ENCODE measurements at places on chromosomes 5 and 9.

GRCh38 chr9:32384002-32384363, 460 bp upstream of the ACO1 start:
- no peak for DNase-seq

GRCh38 chr5:159951387-159951786, 35.1 kb downstream of the ADRA1B start:
- no peak for DNase-seq

DNA sequence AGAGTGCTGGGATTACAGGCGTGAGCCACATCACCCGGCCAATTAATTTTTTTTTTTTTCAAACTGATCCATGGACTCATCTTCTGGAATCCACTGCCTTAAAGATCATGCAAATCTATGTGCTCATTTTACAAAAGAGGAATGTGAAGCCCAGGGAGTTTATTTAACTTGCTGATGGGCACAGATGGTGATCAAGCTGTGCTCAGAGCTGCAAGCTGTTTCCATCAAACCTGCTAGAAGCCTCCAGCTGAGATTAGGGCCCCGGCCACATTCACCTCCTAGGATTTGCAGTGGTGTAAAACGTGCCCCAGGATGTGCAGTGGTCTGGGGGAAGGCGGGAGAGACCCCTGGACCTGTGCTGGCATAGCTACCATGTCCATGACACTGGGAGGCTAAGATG, 56.1 kb upstream of the TUT7 start:
- no peak for DNase-seq

GRCh38 chr9:107875571-107875980, 386.0 kb upstream of the KLF4 start:
- DNase-seq: no peak

GRCh38 chr5:71862507-71863060, 143.5 kb downstream of the CARTPT start:
- DNase-seq: no peak

DNA sequence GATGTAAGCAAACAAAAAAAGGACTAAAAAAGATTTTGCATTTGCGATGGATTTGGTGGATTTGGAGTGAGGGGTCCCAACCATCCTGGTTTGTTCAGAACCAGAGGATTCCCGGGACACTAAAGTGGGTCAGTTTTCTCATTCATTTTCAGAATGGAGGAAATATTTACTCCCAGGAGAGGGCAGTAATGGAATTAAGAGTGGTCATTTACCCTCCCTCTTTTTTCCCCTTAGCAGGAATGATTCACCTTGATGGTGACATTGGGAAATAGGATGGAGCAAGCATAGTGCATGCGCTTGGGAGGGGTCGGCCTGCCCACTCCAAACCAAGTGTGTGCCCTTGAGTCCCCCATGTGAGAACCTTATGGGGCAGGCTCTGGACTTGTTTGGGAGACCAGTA, 164.2 kb upstream of the PUM3 start:
- no peak for DNase-seq

DNA sequence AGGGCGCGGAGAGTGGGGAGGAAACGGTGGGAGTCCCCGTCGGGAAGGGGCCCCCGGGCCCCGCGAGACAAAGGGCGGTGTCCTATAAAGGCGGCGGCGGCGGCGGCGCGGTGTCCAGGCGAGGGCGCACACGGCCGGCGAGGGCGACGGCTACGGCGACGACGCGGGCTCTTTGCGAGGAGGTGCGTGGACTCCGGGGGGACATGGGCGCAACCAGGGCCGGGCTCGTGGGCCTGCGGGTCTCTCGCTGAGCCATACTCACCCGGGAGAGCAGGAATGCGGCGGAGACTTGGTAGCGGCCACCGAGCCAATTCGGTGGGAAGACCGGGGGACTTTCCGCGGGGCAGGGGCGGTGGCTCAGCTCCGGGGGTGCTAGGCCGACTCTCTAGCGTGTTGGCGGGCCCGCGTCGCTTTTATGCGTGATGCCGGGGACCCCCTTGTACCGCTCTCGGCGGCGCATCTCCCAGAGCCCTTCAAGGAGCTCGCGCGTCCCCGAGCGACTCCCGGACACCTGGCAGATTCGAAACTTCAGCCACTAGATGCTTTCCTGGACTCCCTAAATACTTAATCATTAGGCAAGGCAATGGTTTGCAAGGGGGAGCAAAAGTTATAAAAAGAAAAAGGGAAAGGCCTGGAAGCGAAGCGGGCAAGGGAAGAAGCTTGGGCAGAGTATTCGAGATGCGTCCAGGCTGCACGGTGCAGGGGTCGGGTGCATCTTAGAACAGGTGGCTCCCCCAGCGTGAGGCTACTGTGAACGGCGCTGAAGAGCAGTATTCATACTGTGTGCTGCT, 5.9 kb upstream of the TAL2 start:
- no peak for DNase-seq

DNA sequence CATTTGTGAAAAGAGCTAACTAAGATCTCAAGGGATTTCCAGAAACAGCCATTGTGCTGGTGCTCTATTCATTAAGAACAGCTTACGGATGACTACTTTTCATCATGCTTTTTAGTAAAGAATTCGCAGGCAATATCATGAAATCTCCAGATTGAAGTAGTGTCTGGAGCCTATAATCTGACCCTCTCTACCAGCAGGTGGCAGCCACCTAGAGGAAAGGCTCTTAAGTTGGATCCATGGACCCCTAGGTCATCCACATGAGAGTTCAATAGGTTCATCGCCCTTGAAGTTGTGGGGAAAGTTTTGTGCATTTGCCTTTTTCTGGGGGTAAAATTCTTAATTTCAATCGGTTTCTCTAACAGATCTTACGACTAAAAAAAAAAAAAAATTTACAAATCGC, 82.3 kb downstream of the SLC1A3 start:
- DNase-seq: no peak

- DNase-seq: no peak
Measured at GRCh38 chr5:139659695-139660101, 11.5 kb downstream of the CXXC5 start.

- DNase-seq: no peak
Measured at GRCh38 chr5:50856401-50857119, 190.1 kb downstream of the PARP8 start.

GRCh38 chr5:107704681-107705401, 34.1 kb upstream of the EFNA5 start:
- no peak for DNase-seq

DNA sequence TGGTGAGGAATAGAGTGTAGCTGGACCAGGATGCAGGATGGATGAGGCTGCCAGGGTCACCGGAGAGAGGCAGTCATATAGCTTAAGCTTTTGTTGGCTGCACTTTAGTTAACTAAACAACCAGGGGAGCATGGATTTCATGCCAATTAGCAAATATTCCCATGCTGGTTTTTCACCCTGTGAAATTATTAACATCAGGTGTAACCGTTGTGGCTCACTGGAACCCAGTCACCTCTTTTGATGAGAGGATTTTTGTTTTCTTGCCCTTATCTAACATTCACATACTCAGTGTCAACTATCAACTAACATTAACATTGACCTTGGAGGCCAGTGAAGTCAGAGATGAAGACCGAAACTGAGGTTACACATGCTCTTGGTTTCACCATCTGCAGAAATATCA, 97.2 kb upstream of the BASP1 start:
- no peak for DNase-seq

DNA sequence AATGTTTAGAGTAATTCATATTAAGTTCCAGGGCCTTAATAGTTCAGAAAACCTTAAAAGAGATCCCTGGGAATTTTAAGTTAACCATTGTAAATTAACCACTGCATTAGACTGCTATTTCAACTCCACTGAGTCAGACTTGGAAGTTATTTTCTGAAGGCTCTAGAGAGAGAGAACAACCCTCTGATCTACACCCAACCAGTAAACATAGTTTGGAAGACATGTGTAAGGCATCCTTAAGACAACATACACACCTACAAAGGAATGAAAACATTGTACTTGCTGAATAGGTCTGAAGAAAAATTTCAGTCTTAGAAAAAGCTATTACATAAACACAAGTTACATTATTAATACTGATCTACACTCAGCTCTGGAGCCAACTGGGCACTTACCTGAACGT, 158.2 kb upstream of the FST start:
- no peak for DNase-seq

DNA sequence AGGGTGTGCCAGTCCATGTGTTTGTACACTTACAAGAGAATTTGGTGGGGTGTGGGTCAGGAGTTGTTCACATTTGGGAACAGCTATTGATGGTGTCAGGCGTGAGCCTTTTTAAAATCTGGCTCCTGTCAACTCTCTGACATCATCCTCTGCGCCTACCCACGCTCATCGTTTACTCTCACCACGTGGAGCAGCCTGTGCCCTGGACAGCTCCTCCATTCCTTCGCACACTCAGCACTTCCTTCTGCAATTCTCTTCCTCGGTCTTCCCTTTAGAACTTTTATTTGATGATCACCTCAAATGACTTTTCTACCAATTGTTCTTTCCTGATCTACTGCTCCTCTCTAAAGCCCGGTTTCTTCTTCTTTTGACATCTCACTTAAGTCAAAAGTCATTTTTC, 42.1 kb upstream of the GNAQ start:
- no peak for DNase-seq

DNA sequence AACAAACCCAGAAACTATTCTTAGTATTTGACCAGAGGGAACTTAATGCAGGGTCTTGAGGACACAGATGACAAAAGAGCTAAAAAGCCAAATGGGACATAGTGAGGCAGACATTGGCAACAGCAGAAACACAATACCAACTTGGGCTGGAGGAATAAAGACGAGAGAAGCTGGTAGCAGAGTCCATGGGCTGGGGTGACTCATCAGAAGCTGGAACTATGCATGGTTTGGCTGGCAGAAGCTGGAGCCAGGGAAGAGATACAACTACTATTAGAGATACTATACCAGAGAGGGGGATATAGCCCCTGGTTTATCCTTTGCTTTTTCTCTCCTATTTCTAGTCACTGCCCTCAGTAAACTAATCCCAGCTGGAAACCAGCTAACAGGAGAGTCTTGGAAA, 29.2 kb upstream of the DPYSL3 start:
- DNase-seq: no peak

GRCh38 chr5:50724262-50724661, 57.8 kb downstream of the PARP8 start:
- no peak for DNase-seq

- DNase-seq: no peak
Measured at GRCh38 chr9:78697618-78698017, 400.7 kb downstream of the PSAT1 start.

- DNase-seq: no peak
Measured at GRCh38 chr9:137705443-137705863, 86.6 kb downstream of the EHMT1 start.

DNA sequence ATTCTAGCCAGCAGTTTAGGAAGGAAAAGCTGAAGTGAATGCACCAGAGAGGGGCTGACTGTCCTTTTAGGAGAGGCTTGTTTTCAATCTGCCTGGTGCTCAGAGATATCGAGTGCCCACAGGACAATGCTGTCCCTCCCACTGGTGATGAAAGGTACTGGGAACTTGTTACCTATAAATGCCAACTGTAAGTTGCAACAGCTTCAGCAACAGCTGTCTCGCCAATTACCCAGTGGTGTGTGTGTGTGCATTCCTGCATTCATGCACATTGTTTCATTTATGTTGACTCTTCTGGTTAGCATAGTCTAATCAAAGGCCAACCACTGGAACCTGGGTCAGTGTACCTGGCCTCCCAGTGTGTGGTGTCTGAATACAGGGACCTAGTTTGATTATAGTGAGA, 161.1 kb downstream of the CSNK1G3 start:
- no peak for DNase-seq

GRCh38 chr9:83509402-83509801, 28.8 kb downstream of the FRMD3 start:
- no peak for DNase-seq

DNA sequence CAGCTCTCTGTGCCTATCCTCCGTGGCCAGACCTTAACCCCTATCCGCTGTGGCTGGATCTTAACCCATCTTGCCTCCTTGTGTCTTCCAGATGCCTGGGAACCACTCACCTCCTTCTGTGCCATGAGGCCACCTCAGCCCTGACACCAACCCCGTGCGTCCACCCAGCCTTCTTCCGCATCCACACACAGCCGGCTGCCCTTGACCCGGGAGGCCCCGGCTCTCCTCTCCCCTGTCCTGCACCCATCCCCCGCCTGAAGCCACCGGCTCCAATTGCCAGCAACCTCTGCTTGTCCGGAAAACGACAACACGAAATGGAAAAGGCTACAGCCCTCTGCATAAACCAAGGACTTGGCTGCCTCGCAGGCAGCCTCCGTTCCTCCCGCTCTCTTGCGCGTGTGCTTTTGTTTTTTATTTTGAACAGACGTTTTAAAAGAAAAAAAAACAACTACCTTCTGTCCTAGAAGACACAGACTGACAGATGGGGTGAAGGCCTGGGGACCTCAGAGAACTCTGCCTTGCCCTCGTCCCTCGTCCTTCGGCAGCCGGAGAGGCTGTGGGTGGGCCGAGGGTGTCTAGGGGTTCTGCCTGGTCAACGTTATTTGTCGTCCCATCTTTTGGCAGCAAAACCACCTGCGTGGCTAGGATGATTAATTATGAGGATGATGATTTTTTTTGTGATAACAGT, 32.5 kb upstream of the HMCN2 start:
- no peak for DNase-seq

- no peak for DNase-seq
Measured at GRCh38 chr9:95021166-95021886, 294.8 kb downstream of the AOPEP start.

- DNase-seq: no peak
Measured at GRCh38 chr5:122749886-122750285, 25.0 kb upstream of the SNX2 start.

GRCh38 chr5:12237837-12238575, 333.8 kb upstream of the CTNND2 start:
- DNase-seq: no peak

DNA sequence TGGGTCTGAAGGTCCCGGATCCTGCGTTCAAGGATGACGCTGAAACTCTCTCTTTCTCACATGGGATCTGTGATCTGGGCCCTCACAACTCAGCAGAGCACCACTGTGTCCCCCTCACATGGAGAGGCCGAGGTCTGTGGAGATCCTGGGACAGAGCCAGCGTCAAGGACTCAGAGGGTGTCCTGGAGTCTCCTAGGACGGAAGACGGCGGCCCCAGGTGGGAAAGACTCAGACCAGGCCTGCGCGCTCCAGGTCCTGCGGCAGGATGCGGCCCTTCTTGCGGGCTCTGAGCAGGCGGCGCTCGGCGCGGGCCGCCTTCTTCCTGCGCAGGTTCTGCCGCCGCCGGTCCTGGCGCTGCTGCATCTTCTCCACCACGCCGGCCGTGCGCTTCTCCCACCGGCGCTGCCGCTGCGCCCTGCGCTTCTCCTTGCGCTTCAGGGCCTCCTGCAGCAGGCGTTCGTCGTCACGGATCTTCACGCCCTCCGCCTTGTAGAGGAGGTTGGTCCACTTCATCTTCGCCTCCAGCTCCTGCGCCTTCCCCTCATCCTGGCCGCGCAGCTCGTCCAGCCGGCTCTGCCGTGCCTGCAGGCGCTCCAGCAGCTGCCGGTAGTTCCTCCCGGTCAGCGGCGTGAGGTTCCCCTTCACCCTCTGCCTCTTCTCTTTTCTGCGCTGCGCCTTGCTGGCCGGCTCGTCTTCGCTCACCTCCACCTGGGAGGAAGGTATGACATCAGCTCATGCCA, 4.2 kb downstream of the SURF6 start:
- DNase-seq: no peak

All from NCI-H1048 (cell line).